Skin of body (tissue), 3 donors: ENCODE measurements at places on chromosomes 11 and 22. TPM values are rescaled to one million over a fixed set of nuclear protein-coding genes. Genes with fewer than 3 reads are reported as not detected.

DNA sequence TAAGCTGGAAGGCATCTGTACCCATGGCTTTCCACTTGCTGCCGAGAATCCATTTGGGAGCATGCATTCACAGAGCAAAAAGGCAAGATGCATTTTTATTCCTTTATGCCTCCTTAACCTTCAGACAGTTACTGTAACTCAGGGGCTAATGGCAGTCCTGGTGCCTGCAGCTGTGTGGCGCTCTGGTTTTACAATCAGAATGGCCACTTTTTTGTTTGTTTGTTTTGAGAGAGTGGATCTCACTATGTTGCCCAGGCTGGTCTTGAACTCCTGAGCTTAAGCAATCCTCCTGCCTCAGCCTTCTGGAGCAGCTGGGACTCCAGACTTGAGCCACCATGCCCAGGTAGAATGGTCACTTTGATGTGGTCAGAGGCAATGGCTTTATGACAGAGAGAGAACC is 101.8 kb downstream of the NAV2 start:
- DNase-seq, result no peak

GRCh38 chr11:8638300-8638699 is 44.2 kb downstream of the TRIM66 start:
- no peak for DNase-seq

DNA sequence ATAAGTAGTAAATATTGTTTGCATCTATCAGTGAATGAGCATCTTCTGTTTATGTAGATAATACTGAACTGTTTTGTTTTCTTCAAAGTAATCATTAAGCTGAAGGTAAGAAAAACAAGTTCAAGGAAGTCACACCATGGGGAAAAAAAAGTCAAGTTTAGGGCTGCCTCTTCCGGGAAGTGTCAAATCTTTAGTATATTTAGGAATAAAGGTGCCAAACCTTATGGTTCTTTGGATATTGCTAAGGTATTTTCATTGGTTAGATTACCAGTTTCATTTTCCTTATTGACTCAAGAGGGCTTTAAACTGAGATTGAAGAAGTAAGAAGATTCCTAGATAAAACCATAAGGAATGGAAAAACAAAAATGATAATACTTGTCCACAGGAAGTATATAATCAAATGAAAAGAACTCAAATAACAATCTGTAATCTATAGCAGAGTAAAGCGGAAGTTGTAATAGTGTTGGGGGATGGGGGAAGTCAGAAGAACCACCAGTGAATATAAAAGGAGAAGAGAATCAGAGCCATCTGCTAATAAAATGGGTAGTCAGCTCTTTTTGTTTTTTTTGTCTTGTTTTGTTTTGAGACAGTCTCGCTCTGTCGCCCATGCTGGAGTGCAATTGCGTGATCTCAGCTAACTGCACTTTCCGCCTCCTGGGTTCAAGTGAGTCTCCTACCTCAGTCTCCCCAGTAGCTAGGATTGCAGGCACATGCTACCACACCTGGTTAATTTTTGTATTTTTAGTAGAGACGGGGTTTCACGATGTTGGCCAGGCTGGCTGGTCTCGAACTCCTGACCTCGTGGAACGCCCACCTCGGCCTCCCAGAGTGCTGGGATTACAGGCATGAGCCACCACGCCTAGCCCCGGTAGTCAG is 2.3 kb downstream of the ATM start:
- no peak for DNase-seq

GRCh38 chr11:6635082-6635932 is 16.1 kb upstream of the TPP1 start:
- DNase-seq, result peak; percentile 62

DNA sequence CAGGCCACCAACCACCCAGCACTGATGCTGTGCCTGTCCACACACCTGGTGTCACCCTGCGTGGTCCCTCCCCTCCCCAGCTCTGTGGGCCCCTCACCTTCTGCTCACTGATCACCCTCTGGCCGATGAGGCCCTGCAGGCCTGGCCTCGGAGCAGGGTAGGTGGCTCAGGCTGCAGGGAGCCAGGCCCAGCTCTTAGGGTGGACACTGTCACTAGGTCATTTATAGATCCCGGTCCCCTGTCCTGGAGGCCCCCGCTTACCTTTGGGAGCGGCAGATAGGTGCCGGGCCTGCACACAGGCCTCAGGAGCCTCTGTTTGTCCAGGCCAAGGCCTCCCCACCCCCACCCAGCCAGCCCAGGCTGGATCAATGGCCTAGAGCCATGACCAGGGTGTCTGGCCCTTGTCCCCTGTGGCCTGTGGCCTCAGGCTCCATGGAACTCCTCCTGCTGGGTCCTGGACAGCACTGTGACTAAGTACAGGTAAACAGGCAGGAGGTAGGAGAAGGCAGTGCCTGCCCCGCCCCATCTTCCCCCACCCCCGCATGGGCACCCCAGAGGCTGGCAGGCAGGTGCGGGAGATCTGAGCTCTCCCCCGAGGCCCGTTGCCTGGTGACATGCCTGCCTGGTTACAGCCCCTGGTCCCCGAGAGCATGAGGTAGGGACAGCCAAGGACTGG is at the start of gene TMPRSS6:
Gene TMPRSS6, minus strand, starts transcription at position 472 of the 676 bp plus-strand sequence. CDS start 6,296 bp downstream, outside the sequence.
- DNase-seq, result no peak

- DNase-seq, result no peak
Observed at GRCh38 chr11:120035756-120036155, 102.2 kb downstream of the TRIM29 start.

DNA sequence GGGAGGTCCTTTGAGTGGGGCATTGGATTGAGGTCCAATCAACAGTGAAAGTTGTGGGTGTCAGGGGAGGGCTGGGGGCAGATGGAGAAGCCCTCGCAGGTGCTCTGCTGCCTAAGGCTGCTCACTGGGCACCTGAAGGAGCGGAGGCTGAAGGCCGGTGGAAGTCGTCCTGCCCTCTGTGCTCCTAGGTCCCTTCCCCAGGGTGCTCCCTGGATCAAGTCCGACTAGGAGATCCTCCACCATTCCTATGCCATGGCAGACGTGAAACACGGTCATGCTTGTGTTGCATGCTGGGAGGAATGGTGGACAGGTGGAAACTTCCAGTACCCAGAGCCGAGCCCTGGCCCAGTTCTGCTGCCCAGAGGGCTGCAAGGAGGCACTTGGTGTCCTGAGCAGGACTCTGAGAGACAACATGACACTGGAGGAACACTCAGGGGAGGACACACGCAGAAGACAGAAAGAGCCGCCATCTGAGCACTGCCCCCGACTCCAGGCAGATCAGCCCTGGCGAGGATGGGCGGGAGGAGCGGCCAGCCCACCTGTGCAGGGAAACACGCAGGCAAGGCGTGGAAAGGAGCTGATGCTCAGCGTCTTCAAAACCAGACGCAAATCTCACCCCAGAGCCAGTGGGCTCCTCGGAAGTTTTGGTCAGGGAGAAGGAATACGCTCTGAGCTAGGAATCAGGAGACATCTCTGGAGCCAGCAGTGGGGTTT is 786.8 kb downstream of the BRD1 start:
- no peak for DNase-seq

Gene SLC37A2
- total RNA-seq, result 10.3 TPM

Gene OR5D14
- not detected for total RNA-seq
